ENCODE measurements at places on chromosomes 4 and X. TPM values are rescaled to one million over a fixed set of nuclear protein-coding genes. Genes with fewer than 3 reads are reported as not detected.

Gene UBA1
- 109 TPM for total RNA-seq

Gene TEX13B
- total RNA-seq, result not detected

DNA sequence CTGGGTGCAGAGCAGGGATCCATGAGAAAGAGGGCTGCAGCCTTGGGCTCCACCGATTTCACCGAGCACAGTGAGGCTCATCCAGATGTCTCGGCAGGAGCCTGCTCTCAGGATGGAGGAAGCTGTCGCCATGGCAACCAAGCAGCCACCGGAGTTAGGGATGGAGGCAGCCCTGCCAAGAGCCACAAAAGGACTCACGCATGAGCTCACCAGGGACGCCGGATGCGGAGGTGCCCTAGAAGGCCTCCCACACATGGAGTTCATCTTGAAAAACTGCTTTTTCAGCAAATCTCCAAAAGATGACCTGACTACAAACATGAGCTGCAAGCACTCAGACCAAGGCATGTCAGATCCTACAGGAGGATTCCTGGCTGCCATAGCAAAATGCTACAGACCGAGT lies 90.7 kb downstream of the WFS1 start:
- DNase-seq, result no peak

DNA sequence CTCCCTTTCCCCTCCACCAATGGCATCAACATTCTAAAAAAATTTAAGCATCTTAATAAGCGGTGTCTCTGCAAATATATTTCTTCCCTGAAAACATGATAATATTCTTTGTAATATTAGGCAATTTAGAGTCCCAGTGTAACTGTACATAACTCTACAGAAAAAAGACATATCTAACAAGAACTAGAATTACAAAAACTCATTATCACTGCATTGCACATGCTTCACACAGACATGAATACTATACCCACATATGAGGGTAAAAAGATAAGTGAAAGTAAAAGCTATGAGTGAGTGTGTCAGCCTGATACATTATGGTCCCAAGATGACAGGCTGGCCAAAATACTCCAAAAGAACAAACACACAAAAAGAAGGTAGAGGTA lies 2.4 kb upstream of the FGB start:
- no peak for DNase-seq

DNA sequence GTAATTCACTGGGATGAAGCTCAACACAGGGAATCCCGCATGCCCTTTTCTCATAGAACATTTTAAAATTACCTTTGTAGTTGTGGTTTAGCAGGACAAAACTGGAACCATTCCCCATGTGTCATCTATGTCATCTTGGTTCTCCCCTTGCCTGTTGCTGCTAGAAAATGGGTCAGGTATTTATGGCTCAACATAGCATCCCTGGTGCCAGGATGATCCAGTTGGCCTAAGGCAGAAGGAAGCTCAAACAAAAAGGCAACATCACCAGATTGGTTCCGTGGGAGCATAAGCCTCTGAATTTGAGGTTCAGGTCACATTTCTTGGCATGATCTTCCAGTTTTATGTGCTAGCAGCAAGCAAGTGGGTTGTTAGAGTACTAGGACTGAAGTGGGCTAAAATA lies 552.6 kb upstream of the BOD1L1 start:
- no peak for DNase-seq

Gene TMPRSS11B
- not detected for total RNA-seq

- DNase-seq, result no peak
Observed at GRCh38 chr4:170015285-170015684, 10.9 kb downstream of the MFAP3L start.

DNA sequence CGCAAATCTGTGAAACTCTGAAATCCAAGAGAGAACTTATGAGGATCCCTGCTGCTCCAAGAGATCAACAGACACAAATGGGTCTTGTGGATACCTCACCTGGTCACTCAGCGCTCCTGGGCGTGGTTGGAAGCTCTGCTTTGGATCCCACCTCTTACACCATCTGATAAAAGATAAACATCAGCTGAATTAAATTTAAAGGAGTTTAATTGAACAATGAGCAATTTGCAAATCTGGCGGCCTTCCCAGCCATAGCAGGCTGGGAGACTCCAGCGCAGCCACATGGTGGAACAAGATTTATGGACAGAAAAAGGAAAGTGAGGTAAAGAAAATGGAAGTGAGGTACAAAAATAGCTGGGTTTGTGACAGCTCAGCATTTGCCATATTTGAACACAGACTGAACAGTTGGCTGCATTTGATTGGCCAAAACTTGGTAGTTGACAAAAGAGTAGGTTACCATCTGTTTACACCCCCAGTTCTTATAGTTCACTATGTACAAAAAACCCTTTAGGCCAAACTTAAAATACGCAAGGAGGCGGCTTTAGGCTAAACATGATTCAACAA lies 437.3 kb upstream of the NDST3 start:
- DNase-seq, result no peak

DNA sequence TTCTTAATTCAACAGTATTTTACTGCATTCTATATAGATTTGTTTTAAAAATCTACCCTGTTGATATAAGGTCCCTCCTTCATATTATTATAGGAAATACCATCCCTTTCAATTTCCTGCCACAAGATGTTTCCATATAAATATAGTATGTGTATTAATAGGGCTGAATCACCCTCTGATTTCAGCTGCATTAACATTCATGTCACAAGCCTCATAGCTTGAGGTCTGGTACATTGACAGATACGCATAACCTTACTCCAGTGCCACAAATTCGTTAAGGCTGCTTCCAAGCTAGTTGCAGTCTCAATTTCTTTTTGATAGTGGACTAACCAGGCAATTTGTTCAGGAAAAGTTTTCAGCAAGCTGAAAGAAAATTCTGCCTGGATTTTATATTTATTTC lies 128.4 kb downstream of the KLHL34 start:
- no peak for DNase-seq

GRCh38 chr4:114368751-114369150 lies 229.9 kb upstream of the UGT8 start:
- no peak for DNase-seq

DNA sequence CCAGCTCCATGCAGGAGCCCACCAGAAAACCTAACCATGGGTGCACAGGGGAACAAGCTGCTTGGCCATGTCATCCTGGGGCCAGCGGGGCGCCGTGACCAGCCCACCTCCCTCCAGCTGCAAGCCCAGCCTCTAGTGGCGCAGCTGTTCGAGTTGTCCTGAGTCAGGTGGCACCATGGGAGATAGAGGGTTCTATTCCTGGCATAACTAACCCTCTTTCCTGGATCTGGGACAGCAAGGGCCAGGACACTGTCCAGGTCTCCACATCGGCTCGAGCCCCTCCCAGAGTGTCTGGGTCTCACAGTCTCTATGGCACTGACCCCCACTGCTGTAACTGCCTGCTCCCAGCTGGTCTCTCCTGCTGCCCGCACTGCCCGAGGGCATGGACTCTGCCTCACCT lies 16.7 kb downstream of the ABLIM2 start:
- DNase-seq, result no peak

DNA sequence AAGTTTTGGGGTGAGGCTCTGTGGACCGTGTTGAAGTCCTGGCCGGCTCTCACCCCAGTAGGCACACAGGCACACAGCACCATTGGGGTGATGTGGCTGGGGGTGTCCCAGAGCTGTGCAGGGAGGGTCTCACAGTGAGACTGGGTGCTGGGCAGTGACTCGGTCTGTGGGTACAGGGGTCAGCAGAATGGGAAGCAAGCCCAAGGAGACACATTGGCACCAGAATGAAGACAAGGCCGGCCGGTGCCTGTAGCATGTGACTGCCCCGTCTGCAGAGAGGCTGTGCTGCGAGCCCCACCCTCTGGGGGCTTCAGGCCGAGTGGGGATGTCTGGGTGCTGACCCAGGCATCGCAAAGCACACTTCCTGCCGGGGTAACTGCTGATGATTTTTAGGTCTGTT lies 5.2 kb downstream of the MAEA start:
- no peak for DNase-seq

GRCh38 chrX:19064175-19064574 lies 58.1 kb downstream of the ADGRG2 start:
- DNase-seq, result no peak

Gene PAGE1
- total RNA-seq, result not detected

GRCh38 chr4:27720010-27720766 lies 859.5 kb downstream of the STIM2 start:
- DNase-seq, result no peak

DNA sequence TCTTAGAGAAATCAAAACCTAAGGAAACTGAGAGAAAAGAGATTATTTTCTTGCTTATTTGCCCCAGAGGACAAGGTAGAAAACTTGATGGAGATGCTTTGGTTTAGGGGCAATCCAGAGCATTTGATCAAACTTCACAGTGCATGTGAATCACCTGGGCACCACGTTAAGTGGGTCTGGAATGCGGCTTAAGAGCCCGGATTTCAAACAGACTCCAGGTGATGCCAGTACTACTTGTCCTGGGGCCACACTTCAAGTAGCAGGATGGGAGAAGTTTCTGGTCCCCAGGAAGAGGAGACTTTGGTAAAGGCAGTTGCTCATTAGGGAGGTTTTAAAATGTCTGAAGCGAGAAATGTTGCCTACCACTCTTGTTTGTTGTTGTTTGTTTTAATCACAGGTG lies 51.8 kb downstream of the PHOX2B start:
- no peak for DNase-seq

Gene SLIT2
- total RNA-seq, result not detected

DNA sequence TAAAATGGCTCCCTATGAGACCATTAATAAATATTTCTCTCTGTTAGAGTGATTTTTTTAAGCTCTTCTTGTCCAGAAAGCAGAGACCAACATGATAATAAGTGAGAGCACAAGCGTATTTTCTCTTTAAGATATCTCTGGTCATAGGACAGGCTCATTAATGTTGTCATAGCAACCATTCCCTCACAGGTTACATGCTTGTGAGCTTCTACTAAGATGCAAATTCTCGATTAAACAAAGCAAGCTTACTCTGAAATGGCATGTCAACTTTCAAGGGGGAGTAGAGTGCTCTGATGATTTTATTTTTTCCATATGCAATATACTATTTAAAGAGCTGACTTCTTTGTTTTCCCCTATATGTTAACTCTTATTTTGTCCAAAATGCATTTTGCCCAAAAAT lies 487.2 kb upstream of the LCORL start:
- no peak for DNase-seq

Gene TDO2
- total RNA-seq, result not detected

- no peak for DNase-seq
Observed at GRCh38 chr4:108511618-108512017, 108.8 kb upstream of the RPL34 start.

Gene C1QTNF7
- not detected for total RNA-seq

Gene RPS6KA6
- total RNA-seq, result 0.05 TPM

Gene APLN
- total RNA-seq, result not detected

DNA sequence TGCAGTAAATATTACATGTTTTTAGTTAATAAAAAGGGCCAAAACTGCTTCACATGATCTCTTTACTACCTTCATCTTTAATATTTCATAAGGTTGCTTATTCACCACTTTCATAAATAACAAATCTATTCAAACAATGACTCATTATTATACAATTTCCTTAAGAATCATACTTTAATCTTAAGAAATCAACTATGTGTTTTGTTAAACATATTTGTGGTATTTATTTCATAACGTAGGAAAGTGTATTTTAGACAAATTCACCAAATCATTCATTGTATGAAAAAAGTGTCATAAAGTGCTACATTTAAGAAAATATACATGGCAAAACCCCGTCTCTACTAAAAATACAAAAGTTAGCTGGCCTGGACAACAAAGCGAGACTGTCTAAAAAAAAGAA lies 150.5 kb upstream of the RXFP1 start:
- DNase-seq, result no peak

Gene CLDN34
- not detected for total RNA-seq

GRCh38 chr4:140080883-140081282 lies 73.1 kb downstream of the MAML3 start:
- no peak for DNase-seq

DNA sequence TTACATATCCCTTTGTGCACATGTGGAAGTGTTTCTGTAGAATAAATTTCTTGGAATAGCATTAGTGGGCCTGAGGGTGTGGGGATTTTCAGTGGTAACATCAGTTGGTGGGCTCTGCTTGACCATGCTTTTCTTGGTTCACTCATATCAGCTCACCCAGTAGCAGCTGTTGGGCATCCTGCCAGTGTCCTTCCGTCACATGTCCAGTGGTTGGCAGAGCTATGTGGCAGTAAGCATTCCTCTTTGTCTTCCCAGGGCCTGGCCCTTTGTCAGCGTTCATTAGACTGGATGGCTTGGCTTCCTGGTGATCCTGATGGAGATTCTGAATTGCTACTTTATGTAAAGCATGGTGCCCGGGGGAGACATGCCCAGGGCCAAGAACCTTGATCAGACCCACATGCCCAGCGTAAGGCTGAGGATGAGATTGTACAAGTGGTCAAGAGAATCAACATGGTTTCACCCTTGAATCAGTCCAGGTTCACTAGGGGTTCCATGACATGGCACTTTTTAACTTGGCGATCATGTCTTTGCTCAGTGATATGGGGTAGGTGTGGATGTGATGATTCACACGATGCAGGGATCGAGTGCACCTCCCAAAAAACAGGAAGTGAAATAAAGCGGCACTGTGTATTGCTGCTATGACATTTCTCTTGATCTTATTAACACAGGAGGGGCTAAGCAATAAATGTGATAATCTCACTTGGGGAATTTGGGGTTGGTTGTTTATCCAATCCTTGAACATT lies 72.1 kb upstream of the IGFBP7 start:
- no peak for DNase-seq

Gene USP17L10
- not detected for total RNA-seq

Gene TKTL1
- 3.0 TPM for total RNA-seq

- DNase-seq, result no peak
Observed at GRCh38 chrX:106726485-106727437, at the start of gene RNF128. TSS of gene RNF128 (plus strand) at chrX:106726701. CDS start at chrX:106726914, 213 bp downstream.

DNA sequence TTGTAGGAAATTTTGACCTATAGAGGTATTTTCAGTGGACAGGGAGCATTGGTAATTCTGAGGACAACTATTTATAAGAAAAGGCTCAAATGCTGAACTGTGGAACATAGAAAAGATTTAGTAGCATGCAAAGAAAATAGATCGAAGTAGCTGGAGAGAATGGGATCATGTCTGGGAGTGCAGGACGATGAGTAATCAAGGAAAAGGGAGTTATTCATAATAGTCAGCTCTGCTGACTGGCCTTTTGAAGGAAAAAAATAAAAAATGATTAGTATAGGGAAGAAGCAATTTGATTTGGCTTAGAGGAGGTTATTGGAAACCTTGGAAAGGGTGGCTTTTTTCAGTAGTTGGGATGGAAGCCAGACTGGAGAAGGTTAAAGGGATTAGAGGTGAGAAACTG lies 22.9 kb upstream of the ANK2 start:
- DNase-seq, result no peak

DNA sequence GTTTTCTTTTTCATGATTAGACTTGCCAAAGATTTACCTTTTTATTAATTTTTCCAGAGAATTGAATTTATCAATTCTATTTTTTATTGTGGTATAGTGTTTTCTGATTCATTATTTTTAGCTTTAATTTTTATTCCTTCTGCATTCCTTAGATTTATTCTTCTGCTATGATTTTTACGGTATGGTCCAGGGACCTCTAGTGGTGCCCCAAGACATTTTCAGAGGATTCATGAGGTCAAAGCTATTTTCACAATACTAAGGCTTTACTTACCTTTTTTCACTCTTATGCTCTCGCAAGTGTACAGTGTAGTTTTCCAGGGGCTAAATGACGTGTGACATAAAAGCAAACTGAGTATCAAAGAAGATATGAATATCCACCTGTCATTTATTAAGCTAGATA lies 8.0 kb downstream of the RADX start:
- DNase-seq, result no peak

- DNase-seq, result no peak
Observed at GRCh38 chr4:2886622-2887021, 43.0 kb downstream of the ADD1 start.

Gene IGFBP7
- 0.37 TPM for total RNA-seq

Gene ATP8A1
- 59.2 TPM for total RNA-seq

All from T-helper 17 cell (primary cell).